ENCODE measurements at places on chromosomes 6 and 20. TPM values are rescaled to one million over a fixed set of nuclear protein-coding genes. Genes with fewer than 3 reads are reported as not detected.

- DNase-seq = no peak
- no peak overlapping the region for H3K4me3 ChIP-seq
- no peak overlapping the region for H3K27ac ChIP-seq
- H3K27me3 ChIP-seq = peaks cover 30% of the 10 kb centered on the region
- H3K36me3 ChIP-seq = no peaks in the 10 kb centered on the region
Measured at GRCh38 chr20:46253391-46253790, 54.9 kb downstream of the CDH22 start.

DNA sequence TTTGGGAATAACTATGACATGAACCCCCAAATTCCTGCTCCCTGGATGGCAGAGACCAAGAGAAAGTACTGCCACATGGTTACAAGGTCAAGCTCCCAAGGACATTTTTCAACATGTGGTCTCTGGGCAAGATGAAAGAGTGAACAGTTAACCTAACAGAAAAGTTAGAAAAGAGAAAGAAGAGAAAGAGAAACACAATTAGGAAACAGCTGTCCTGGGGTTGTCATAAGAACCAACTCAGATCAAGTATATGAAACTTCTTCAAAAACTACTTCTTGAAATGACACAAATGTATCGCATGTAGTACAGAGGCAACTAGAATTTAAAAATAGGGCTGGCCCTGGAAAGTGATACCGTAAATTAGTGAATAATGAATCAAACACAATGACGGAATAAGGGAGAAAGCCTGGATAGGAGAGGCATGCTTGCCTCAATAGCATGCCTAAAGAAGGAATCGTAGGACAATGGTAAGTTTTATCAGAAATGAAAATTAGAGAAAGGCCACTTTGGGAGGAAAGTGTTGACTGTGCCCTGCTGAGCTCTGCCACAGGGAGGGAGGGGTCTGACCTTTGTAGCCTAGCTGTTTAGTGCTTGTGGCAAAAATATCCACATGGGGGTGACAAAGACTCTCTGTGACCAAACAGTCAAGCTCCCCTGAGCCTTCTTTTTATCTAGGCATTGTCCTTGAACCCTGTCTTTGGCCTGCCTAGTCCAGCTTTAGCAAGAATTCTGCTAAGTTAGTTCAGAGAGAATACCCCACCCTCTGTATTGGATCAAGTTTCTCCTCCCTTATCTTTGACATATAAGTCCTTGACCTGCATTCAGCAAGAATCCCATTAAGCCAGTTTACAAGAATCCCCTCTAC, 4.3 kb upstream of the DCBLD1 start:
- H3K27ac ChIP-seq = no peak overlapping the region
- no peak overlapping the region for H3K4me3 ChIP-seq
- H3K36me3 ChIP-seq = no peaks in the 10 kb centered on the region
- H3K27me3 ChIP-seq = no peaks in the 10 kb centered on the region

- no peak overlapping the region for H3K27ac ChIP-seq
- H3K4me1 ChIP-seq = peaks cover 11% of the 10 kb centered on the region
- no peaks in the 10 kb centered on the region for H3K36me3 ChIP-seq
- DNase-seq = no peak
- no peak overlapping the region for H3K4me3 ChIP-seq
- H3K27me3 ChIP-seq = no peaks in the 10 kb centered on the region
Measured at GRCh38 chr6:160929831-160930230, 61.7 kb upstream of the MAP3K4 start.

Gene EMILIN3
- total RNA-seq = 5.6 TPM

DNA sequence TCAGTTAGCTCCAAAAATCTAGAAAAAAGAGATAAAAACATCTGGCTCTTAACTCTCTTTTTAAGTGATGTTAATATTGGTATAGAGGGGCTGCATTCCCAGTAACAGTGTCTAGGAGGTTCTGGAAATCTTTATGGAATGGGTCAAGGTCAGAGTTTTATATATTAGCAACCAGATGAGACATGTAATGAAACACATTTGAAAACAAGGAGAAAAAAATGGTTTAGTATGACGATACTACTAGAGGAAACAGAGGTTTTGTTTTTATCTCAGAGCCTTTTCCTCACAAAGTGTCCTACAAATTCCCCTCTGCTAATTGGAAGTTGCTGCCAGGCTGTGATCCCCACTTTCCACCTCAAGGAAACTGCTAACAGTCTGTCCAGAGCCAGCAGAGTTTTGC, 100.6 kb upstream of the ISM1 start:
- no peaks in the 10 kb centered on the region for H3K36me3 ChIP-seq
- no peaks in the 10 kb centered on the region for H3K27me3 ChIP-seq
- no peak for DNase-seq
- H3K4me3 ChIP-seq = no peak overlapping the region
- no peaks in the 10 kb centered on the region for H3K4me1 ChIP-seq

GRCh38 chr20:22462975-22463914, 121.1 kb downstream of the FOXA2 start:
- H3K4me3 ChIP-seq = no peak overlapping the region
- H3K27me3 ChIP-seq = peaks cover 11% of the 10 kb centered on the region
- no peak for DNase-seq
- H3K36me3 ChIP-seq = no peaks in the 10 kb centered on the region
- H3K4me1 ChIP-seq = no peaks in the 10 kb centered on the region
- no peak overlapping the region for H3K27ac ChIP-seq

- no peak within 1 kb of the TSS for H3K4me3 ChIP-seq
- H3K36me3 ChIP-seq = no peaks in the 10 kb centered on the region
- H3K4me1 ChIP-seq = no peaks in the 10 kb centered on the region
- H3K27me3 ChIP-seq = no peaks in the 10 kb centered on the region
Measured at GRCh38 chr6:49636713-49637349, at the start of gene RHAG. Gene RHAG (minus strand): TSS chr6:49636839. CDS start chr6:49636812, 27 bp downstream.

Gene RIPPLY2
- total RNA-seq = not detected

GRCh38 chr20:288956-289692, 1.4 kb downstream of the C20orf96 start:
- no peak overlapping the region for H3K27ac ChIP-seq
- peak overlapping the region; percentile 67 for H3K4me3 ChIP-seq
- DNase-seq = no peak
- peaks cover 18% of the 10 kb centered on the region for H3K4me1 ChIP-seq
- H3K27me3 ChIP-seq = no peaks in the 10 kb centered on the region
- no peaks in the 10 kb centered on the region for H3K36me3 ChIP-seq

DNA sequence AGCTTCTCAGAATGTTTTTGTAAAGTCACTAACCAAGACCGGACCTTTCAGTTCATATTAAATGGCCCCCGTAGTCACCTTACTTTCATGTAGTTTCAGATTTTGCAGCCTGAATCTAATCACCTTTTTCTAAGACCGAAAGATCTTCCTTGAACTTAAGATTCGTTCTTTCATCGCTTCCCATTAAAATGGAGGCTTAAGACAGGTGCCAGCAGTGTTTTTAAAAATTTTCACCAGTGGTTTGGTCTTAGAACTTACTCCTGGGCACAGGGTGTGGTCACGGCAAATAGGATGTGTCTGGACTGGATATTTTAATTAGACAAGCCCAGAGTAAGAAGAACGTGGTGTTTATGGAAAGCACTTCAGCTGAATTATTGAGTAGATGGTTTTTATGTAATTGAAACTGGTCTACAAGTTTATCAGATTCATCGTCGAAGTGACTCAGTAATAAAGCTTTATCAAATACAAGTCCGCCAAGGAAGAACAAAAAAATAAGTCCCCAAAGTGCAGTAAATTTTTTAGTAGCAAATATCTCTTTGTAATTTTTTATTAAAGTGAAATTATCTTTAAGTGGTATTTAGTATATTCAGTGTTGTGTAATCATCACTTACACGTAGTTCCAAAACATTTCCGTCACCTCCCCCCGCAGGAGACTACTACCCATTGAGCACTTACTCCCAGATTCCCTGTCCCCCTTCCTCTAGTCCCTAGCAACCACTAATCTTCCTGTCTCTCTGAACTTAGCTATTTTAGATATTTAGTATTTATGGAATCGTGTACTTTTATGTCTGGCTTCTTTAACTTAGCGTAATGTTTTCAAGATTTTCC, 868 bp downstream of the SRSF3 start:
- H3K27me3 ChIP-seq = no peaks in the 10 kb centered on the region
- H3K27ac ChIP-seq = peak overlapping the region; percentile 92
- DNase-seq = no peak
- peaks cover 54% of the 10 kb centered on the region for H3K4me1 ChIP-seq

DNA sequence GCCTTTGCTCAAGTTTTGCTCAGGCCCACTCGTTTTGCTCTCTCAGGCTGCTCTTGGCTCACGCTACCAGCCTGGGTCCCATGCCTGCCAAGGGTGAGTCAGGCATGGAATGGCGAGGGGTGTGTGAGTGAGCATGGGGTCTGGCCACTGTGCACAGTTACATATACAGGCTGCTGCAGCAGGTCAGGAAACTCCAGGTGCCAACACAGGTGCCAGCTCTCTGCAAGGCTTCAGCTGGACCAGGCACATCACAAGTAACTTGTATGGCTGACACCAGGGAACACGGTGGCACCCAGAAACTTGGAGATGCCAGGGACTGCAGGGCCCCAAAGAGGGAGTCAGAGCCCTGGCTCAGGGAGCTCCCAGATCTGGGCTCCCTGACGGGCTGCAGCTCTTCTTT, 146.8 kb downstream of the BTBD3 start:
- no peaks in the 10 kb centered on the region for H3K36me3 ChIP-seq
- no peaks in the 10 kb centered on the region for H3K27me3 ChIP-seq
- no peak overlapping the region for H3K27ac ChIP-seq
- H3K4me3 ChIP-seq = no peak overlapping the region

GRCh38 chr20:38764567-38765318, 16.5 kb downstream of the ACTR5 start:
- no peak overlapping the region for H3K27ac ChIP-seq
- no peaks in the 10 kb centered on the region for H3K27me3 ChIP-seq
- no peaks in the 10 kb centered on the region for H3K4me1 ChIP-seq
- DNase-seq = no peak

- H3K27me3 ChIP-seq = no peaks in the 10 kb centered on the region
- H3K4me1 ChIP-seq = no peaks in the 10 kb centered on the region
- no peak overlapping the region for H3K27ac ChIP-seq
- no peak for DNase-seq
- H3K4me3 ChIP-seq = no peak overlapping the region
- H3K36me3 ChIP-seq = no peaks in the 10 kb centered on the region
Measured at GRCh38 chr6:127824061-127824460, 76.8 kb downstream of the THEMIS start.

DNA sequence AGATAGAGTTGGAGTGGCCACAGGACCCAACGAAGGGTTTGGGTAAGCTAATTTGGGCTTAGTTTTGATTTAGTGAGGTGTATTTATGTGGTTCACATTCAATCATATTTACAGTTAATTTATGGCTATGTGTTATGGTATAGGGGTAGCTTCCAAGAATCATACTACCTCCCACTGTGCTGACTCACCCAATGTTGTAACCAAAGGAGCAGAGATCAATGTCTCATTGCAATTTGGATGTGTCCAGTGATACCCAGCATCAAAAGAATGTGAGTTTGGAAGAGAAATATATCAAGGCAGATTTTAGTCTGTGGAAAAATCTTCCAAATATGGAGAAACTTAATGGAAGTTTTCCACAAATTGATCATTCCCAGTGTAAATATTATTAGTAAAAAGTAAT, 25.3 kb upstream of the SMIM8 start:
- H3K4me3 ChIP-seq = no peak overlapping the region
- no peaks in the 10 kb centered on the region for H3K4me1 ChIP-seq
- no peaks in the 10 kb centered on the region for H3K27me3 ChIP-seq
- no peak overlapping the region for H3K27ac ChIP-seq

- DNase-seq = no peak
- H3K4me3 ChIP-seq = no peak overlapping the region
- peaks cover 7% of the 10 kb centered on the region for H3K4me1 ChIP-seq
Measured at GRCh38 chr20:24662752-24663365, 193.4 kb downstream of the SYNDIG1 start.

Gene TTK
- 1.6 TPM for total RNA-seq

- H3K27me3 ChIP-seq = peaks cover 11% of the 10 kb centered on the region
- H3K36me3 ChIP-seq = no peaks in the 10 kb centered on the region
- H3K27ac ChIP-seq = no peak overlapping the region
- H3K4me3 ChIP-seq = no peak overlapping the region
- DNase-seq = no peak
Measured at GRCh38 chr6:96649926-96650325, 87.0 kb downstream of the FHL5 start.

- DNase-seq = no peak
- H3K4me1 ChIP-seq = no peaks in the 10 kb centered on the region
- H3K36me3 ChIP-seq = no peaks in the 10 kb centered on the region
Measured at GRCh38 chr6:53894091-53894490, 99.3 kb downstream of the LRRC1 start.

DNA sequence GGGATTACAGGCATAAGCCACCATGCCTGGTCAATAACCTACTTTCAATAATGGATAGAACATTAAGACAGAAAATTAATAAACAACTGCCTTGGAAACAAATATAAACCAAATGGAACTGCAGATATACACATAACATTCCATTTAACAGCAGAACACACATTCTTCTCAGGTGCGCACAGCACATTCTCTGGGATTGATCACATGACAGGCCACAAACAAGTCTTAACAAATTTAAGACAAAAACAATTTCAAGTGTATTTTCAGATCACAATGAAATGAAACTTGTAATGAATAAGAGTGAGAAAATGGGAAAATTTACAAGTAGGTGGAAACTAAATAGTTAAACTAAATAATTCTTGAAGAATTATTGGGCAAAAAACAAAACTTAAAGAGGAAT, 167.9 kb downstream of the TBX18 start:
- H3K36me3 ChIP-seq = no peaks in the 10 kb centered on the region
- no peak overlapping the region for H3K4me3 ChIP-seq

GRCh38 chr6:137743493-137743892, 123.6 kb upstream of the TNFAIP3 start:
- H3K27me3 ChIP-seq = no peaks in the 10 kb centered on the region
- no peak overlapping the region for H3K4me3 ChIP-seq
- H3K36me3 ChIP-seq = no peaks in the 10 kb centered on the region
- DNase-seq = no peak

DNA sequence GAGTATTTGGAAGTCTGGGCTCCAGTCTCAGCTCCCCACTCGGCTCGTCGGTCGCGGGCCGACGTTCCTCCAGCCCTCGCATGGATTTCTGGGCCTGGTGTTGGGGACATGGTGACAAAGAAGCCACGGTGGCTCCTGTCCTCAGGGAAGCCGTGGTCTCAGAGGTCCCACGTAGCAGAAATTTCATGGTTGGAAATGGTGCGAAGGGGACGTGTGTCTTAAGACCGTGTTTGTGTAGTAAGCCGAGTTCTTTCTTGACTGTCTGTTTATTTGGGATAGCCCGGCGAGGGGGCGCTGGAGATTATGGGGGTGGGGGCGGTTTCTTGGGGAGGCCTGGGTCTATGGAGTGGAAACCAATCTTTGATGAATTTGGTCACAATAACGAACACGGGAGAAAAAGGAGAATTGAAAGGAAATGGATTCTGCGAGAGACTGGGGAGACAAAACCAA, 23.5 kb upstream of the MAP3K7 start:
- H3K4me3 ChIP-seq = peak overlapping the region; percentile 71
- H3K27ac ChIP-seq = peak overlapping the region; percentile 38
- no peaks in the 10 kb centered on the region for H3K27me3 ChIP-seq
- DNase-seq = no peak
- peaks cover 17% of the 10 kb centered on the region for H3K4me1 ChIP-seq
- H3K36me3 ChIP-seq = no peaks in the 10 kb centered on the region

GRCh38 chr6:128657181-128657580, 136.8 kb upstream of the PTPRK start:
- H3K4me3 ChIP-seq = no peak overlapping the region
- no peaks in the 10 kb centered on the region for H3K4me1 ChIP-seq
- H3K36me3 ChIP-seq = no peaks in the 10 kb centered on the region
- no peak for DNase-seq
- H3K27me3 ChIP-seq = no peaks in the 10 kb centered on the region
- no peak overlapping the region for H3K27ac ChIP-seq

GRCh38 chr6:106745824-106746582, 116.6 kb downstream of the QRSL1 start:
- no peak overlapping the region for H3K27ac ChIP-seq
- no peaks in the 10 kb centered on the region for H3K27me3 ChIP-seq
- no peak overlapping the region for H3K4me3 ChIP-seq

GRCh38 chr6:52671676-52672075, 763 bp downstream of the TMEM14A start:
- DNase-seq = no peak
- H3K4me1 ChIP-seq = peaks cover 18% of the 10 kb centered on the region
- no peaks in the 10 kb centered on the region for H3K36me3 ChIP-seq

All from esophagus muscularis mucosa (tissue), 4 donors.